ENCODE measurements at places on chromosomes 7 and 10.

DNA sequence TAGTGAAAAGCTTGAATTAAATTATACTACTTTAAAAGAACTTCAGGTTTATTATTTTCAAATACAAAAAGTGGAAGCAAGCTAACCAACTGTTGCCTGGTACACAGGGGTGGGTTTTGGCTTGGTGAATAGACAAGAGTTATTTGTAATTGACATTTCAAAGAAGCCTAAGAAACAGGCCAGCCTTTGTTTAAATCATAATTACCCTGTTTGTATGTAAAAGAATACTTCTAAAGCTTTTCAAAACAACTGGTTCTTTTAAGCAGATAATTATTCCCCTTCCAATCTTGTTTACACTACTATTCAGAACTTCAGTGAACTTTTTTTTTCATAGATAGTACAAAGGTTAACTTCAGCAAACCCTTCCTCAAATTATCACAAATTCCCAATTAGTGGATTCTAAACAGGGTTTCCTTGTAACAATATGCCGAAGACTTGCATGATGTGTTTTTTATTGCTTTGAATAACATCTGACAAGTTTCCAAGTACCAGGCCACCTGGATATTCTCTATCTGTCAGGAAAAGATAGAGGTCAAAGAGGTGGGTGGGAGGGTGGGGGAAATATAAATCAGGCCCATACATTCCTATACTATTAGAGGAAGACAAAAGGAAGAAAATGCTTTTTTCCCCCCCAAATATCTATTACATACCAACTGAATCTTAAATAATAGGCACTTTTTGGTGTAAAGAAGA, 20.4 kb downstream of the SSMEM1 start:
- DNase-seq: no peak

DNA sequence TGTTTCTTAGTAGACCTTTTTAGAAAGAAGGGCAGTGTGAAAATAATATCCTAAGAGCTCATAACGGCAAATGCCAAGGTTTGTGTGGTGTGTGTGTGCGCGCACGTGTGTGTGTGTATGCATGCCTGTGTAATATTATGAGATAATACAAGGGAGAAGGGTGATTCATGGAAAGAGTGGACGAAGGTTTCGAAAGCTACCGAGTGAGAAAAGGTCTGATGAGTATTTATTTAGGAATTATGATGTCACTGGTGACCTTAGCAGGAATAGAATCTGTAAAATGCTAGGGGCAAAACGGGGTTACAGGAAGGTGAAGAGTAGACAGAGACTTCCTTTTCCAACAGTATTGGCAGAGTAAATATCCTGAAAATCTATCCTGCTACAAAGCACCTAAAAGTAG, 107.3 kb downstream of the AHR start:
- DNase-seq: no peak

GRCh38 chr10:11823989-11824346, 812 bp downstream of the PROSER2 start:
- no peak for DNase-seq

- DNase-seq: no peak
Observed at GRCh38 chr10:65660006-65660405, 1265.8 kb upstream of the LRRTM3 start.

DNA sequence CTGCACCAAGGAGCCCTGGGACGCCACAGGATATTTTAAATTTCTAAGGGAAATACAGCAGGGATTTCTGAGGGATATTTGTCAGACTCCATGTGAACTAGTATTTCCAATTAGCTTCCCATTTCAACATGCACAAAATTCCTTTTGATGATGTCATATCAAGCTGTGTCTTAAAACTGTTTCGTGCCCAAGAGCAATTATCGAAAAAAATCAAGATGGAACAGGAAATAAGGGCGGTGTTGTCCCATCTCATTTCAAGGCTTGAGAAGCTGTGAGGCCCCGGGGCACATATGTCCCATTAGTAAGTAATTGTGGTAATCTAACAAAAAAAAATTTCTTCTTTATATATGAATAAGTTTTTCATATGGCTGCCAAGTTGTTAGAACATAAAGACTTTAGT, 47.4 kb downstream of the PPP1R17 start:
- DNase-seq: no peak

GRCh38 chr7:24978843-24979469, 1.0 kb downstream of the OSBPL3 start:
- no peak for DNase-seq

DNA sequence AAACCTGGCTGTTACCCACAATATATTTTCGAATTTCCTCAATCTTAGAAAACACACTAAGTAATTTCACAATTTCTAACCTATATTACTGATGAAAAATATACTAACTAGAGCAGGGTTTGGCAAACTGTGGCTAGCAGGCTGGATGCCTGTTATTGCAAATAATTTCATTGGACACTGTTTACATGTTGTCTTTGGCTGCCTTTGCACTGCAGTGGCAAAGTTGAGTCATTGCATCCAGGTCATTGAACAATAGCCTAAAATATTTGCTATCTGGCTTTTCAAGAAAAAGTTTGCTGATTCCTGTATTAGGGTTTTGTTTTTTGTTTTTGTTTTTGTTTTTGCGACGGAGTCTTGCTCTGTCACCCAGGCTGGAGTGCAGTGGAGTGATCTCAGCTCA, 47.2 kb downstream of the KIF11 start:
- DNase-seq: no peak

- no peak for DNase-seq
Observed at GRCh38 chr7:144513334-144513733, 109.8 kb upstream of the NOBOX start.

DNA sequence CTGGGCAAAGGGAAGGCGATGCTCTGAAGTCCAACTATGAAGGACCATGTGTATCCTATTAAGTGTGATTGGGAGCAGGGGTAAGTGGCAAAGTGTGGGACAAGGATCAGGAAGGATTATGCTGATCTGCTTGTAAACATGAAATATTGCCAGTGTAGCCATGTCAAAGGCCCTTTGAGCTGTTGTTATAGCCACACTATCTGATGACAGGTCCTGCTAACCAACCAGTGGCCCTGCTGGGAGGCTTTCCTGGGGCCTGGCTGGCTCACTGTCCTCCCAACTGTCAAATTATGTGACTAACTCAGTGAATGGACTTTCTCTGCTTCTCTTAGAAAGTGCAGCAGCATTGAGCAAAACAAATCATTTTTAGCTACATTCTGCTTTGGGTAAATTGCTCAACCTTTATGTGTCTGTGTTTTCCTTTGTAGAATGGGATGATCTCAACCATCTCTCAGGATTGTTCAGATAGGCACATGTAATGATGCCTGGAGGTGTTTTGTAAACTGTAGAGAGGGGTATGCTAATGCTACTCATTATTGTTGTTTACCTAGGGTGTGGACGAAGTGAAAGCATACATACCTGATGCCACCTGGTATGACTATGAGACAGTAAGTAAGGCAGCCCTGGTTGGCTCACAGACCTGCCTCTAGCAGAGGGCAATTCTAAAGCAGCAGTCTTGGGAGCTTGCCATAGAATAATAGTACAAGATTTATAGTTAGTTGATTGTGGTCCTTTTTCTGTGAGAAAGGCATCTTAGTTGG, 47.4 kb downstream of the MGAM2 start:
- DNase-seq: no peak

DNA sequence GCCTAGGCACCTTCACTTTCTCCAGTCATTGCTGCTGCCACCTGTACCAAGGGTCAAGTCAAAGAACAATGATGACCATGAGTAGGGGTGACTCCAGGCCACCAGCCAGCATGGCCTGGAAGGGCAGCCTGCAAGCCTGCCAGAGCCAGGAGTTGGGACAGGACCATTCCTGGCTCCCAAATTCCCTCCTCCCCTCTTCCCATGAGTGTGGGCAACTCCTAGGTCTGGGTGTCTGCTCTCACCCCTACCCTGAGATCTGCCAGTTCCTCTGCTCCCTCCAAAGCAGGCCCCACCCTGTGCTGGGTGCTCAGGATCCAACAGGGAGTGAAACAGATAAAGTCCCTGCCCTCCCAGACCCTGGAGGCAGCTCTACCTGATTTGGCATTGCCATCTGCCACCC, 125.8 kb upstream of the NANOS1 start:
- no peak for DNase-seq

DNA sequence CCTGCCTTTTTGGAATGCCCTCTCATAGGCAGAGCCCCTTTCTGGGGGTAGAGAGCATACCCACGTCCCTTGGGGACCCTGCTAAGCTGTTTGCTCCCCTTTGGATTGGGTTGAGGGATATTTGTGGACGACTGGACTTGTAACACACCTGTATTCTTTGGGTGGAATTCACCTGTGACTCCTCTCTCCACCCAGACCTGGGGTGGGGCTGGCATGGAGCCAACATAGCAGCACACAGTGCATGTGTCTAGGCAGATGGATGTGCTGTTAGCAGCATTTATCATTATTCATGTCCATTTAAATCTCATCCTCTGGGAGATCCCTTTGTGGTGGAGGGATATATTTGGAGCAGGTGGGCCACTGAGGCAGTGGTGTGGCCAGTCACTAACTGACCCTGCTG, 51.0 kb downstream of the CDH23 start:
- no peak for DNase-seq

- no peak for DNase-seq
Observed at GRCh38 chr10:42951486-42952251, 125.2 kb upstream of the RET start.

DNA sequence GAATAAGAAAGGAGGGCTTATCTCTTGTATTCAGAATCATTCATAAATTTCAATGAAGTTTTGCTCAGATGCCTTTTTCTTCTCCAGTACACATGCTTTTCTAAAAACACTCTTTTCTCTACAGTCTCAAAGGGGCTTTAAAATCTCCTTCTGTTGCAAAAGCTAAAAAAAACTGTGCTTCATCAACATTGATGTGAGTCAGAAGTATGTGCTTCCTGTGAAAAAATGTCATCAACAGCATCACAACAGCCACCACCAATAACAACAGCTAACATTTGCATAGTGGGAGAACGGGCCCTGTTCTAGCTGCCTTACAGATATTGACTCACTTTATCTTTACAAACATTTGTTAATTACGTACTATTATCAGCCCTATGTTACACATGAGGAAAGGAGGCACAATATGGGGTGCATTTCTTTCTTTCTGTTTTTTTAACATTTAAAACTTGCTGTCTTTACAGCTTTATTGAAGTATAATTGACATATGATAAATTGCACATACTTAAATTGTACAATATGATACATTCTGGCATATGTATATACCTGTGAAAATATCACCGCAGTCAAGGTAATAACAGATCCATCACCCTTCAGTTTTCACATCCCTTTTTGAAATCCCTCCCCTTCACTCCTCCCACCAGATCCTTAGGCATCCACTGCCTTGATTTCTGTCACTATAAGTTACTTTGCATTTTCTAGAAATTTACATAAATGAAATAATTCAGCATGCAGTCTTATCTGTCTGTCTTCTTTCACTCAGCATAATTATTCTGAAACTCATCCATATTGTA, 1605.4 kb upstream of the LRRTM3 start:
- DNase-seq: no peak

DNA sequence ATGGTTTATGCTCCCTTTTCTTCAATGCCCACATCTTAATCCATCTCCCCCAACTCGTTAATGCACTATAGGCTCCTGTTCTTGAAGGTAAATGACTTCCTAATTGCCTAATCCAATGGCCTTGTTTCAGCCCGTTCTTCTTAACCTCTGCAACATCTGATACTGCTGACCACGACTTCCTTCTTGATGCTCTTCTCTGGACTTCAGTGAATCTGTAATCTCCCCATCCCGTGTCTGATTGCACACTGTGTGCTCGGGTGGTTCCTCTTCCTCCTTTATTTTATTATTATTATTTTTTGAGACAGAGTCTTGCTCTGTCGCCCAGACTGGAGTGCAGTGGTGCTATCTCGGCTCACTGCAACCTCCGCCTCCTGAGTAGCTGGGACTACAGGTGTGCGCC, 58.9 kb downstream of the HIPK2 start:
- no peak for DNase-seq

- no peak for DNase-seq
Observed at GRCh38 chr10:116098411-116099022, 174.5 kb downstream of the GFRA1 start.

- no peak for DNase-seq
Observed at GRCh38 chr10:17220652-17221100, 7.4 kb upstream of the VIM start.

- no peak for DNase-seq
Observed at GRCh38 chr7:43643846-43644245, 60.9 kb downstream of the STK17A start.

DNA sequence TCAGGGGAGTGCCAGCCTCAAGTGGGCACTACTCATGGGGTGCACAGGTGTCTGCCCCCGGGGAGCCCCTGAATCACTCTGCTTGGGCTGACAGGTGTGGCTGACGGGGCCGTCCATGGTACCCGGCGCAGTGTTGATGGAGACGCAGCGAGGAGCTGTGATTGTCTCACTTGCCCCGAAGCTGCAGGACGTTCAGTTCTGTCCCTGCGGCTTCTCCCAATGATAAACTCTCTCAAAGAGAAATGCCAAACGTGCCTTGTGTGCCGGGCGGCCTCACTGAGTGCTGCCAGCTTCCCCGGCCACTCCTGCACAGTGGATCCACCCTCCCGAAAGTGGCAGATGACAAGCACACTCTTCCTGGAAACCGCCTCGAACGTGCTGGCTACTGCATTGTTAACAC, 203.2 kb downstream of the DNAJB6 start:
- no peak for DNase-seq

- no peak for DNase-seq
Observed at GRCh38 chr7:74479961-74480829, 26.5 kb downstream of the GTF2IRD1 start.

- DNase-seq: no peak
Observed at GRCh38 chr7:40842641-40843040, 707.8 kb downstream of the SUGCT start.

- DNase-seq: no peak
Observed at GRCh38 chr10:69875856-69876255, 74.2 kb downstream of the COL13A1 start.

DNA sequence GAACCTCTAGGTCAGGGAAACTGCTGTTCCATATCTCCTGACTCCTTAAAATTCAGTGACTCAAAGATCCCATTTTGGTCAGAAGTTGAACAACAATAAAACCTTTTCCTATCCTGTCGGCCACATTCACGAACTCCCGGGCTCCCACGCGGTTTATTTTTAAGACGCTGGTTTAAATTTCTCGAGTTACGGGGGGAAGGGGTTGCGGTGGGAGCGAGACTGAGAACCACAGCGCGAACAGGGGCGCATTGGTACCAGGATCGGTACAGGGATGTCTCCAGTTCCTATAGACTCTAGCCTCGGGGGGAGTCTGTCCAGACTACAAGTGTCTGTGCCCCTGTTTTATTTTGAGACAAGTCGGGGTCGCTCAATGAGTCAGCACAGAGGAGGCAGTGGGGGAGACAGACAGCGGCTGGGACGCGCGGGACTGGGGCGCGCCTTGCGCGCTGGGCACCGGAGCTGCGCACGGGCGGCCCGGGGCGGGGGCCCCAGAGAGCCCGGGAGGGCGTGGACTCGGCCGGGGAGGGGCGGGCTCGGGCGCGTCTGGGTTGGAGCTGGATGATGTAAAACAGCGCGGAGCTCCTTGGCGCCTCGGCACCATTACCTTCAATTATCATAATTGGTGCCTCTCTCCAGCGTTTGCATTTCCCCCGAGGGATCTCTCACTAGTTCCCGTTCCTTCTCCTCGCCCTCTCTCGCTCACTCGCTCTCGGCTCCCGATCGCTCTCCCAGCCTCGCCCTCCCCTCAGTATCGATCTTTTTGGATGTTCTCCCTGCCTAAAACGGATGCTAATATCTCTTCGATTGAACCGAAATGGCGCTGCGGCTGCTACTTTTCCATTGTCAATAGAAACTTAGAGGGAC, 8.7 kb upstream of the BAMBI start:
- no peak for DNase-seq
